Fibroblast of skin of abdomen (primary cell): ENCODE measurements at places on chromosomes 7 and 10.

- DNase-seq, result no peak
Measured at GRCh38 chr10:18456984-18457383, 194.4 kb downstream of the NSUN6 start.

- DNase-seq, result no peak
Measured at GRCh38 chr10:31151301-31151700, 119.6 kb upstream of the ZNF438 start.

DNA sequence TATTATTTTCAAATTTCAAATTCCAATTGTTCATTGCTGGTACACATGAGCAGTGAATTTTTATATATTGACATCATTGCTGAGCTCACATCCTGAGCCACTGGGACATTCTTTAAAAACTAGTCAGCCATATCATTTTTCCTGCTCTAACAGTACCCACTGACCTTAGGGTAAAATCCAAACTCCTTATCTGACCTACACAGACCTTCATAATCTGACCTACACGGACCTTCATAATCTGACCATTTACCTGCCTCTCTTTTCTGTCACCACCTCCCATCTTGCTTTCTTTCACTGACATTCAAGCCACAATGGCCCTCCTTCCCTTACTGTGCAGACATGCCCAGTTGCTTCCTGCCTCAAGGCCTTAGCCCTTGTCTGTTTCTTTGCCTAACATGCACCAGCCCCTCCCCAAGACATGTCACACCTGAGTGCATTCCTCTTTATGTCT, 16.1 kb upstream of the CUZD1 start:
- DNase-seq, result peak; percentile 61

GRCh38 chr7:47878662-47879061, 69.6 kb downstream of the PKD1L1 start:
- DNase-seq, result no peak

DNA sequence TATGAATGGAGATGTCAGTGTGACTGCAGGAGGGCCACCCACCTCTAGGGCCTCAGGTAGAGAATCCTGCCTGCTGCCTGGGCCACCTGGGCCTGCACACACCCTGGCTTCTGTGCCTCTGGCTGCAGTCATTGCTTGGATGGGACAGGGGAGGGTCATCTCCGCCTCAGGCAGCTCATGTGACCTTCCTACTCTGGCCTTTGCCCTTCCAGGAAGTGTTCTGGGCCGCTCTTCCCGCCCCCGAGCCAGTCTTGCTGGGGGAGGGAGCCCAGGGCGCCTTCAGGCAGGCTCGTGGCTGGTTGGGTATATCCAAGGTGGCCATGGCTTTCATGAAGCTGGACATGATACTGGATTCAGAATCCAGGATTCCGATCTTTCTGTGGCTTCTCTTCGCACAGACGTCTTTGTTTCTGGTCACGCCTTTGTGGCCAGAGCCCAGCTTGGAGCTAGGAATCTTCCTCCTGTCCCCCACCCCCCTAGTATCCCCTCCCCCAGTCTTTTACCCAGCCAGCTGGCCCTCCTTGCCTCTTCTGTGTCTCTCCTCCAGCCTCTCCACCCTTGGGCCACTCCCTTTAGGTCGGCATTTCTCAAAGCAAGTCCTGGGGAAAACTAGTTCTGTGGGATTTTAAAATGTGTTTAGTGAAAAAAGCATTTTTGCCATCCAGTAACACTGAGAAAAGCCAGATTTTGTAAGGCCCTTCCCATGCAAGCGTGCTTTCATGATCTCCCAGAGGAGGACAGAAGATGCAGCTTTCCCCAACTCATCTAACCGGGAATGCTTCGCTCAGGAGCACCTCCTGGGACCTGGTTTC, 119.6 kb downstream of the ZMIZ1 start:
- DNase-seq, result peak; percentile 17

- no peak for DNase-seq
Measured at GRCh38 chr7:40447345-40447744, 312.5 kb downstream of the SUGCT start.

DNA sequence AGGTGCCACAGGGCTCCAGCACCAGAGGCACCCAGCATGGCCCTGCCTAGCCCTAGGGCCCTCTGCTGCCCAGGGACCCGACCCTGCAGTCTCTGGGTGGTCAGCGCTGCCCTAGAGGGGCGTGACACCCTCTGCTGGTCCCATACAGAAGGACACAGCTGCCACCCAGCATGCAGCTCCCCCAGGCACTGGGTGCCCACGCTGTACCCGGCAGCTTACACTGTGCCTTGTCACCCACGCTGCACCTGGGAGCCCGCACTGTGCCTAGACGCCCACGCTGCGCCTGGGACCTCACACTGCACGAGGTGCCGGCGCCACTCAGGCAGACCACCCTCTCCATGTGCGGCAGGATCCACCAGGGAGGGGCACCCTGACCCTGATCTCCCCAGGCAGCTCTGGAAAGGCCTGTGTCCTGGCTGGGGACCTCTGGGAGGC, 55.2 kb downstream of the PWWP2B start:
- DNase-seq, result no peak

GRCh38 chr10:93115661-93116383, 42.1 kb downstream of the CYP26A1 start:
- DNase-seq, result peak; percentile 30

GRCh38 chr10:82319074-82319473, 444.1 kb downstream of the NRG3 start:
- DNase-seq, result no peak

GRCh38 chr10:110577056-110577455, 9.6 kb downstream of the SMC3 start:
- DNase-seq, result peak; percentile 55

- DNase-seq, result peak; percentile 51
Measured at GRCh38 chr7:41967156-41967555, 264.3 kb upstream of the INHBA start.

DNA sequence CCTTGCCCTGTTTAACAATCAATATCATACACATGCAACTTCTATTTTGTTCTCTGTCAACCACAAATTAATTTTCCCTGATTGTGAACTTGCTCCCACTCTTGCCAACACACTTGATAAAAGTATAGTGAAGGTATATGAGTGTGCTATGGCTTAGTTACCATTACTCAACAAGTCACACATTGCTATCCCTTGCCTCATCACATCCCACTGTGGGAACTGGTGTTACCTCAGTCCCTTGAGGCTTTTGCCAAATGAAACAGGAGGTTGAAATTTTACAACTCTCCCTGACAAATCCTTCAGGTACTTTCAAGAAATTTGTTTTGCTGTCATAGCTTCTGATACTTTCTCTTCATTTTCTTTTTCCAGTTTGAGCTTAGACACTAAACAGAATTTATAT, 472.5 kb upstream of the SEMA3D start:
- peak; percentile 20 for DNase-seq

- no peak for DNase-seq
Measured at GRCh38 chr10:13920031-13920430, 333.3 kb downstream of the PRPF18 start.

GRCh38 chr10:80126876-80127275, 5.7 kb upstream of the PLAC9 start:
- no peak for DNase-seq

- no peak for DNase-seq
Measured at GRCh38 chr7:153588586-153588985, 463.6 kb upstream of the DPP6 start.

DNA sequence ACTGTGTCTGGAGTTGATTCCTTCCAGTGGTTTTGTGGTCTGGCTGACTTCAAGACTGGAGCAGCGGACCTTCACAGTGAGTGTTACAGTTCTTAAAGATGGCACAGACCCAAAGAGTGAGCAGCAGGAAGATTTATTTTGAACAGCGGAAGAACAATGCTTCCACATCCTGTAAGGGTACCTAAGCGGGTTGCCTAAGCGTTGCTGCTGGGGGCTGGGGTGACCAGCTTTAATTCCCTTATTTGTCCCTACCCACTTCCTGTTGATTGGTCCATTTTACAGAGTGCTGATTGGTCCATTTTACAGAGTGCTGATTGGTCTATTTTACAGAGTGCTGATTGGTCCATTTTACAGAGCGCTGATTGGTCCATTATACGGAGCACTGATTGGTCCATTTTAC, 13.2 kb downstream of the AKR1B15 start:
- DNase-seq, result peak; percentile 91

- DNase-seq, result peak; percentile 36
Measured at GRCh38 chr7:76108540-76109233, 60.8 kb downstream of the MDH2 start.

DNA sequence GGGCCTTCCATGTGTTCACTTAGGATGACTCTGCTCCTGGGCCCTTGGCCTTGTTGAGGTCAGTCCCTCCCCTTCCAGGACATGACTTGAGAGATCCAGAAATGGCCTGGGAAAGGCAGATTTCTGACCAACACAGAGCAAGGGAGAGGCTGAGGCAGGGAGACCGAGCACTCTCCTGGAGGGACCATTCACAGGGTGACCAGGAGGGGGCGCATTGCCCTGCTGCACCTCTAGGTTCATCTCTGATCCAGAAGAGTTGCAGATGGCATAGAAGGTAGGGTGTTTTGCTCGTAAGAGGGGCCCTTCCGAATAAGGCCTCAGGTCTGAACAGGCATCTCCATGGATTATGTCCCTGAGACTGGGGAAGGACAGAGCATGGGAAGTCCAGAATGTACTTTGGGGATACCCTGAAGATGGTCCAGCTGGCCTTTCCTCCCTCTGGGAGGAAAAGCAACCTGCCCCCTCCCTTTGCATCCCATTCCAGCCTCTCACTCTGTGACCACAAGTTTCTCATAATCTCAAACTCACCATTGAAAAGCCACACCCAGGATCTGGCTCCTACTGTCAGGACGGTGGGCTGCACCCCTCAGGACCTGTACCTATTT, 6.6 kb downstream of the DMBT1 start:
- DNase-seq, result peak; percentile 1

DNA sequence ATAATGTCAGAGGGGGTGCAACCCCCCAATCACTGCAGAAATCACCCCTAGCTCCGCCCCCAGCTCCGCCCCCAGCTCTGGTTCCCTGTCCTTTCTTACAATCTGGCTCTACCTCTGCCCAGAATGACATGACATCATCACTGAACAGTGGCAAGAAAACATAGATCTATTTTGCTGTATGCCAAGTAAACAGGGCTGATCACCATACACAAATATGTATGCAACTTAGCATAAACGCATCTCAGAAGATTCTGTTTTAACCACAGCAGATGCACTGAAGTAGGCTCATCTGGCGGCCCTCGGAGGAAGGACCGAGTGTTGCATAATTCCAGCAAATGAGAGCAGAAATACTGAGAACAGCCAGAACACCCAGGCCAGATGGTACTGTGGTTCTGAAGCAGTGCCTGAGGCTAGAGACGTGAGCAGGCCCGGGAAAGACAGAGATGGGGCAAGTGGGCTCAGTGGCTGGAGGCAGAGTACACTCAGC, 293.3 kb upstream of the KLF14 start:
- DNase-seq, result peak; percentile 92

GRCh38 chr7:151012911-151013347, 11.4 kb downstream of the ATG9B start:
- DNase-seq, result peak; percentile 47

GRCh38 chr10:118746246-118746645, 8.5 kb downstream of the CACUL1 start:
- DNase-seq, result no peak

DNA sequence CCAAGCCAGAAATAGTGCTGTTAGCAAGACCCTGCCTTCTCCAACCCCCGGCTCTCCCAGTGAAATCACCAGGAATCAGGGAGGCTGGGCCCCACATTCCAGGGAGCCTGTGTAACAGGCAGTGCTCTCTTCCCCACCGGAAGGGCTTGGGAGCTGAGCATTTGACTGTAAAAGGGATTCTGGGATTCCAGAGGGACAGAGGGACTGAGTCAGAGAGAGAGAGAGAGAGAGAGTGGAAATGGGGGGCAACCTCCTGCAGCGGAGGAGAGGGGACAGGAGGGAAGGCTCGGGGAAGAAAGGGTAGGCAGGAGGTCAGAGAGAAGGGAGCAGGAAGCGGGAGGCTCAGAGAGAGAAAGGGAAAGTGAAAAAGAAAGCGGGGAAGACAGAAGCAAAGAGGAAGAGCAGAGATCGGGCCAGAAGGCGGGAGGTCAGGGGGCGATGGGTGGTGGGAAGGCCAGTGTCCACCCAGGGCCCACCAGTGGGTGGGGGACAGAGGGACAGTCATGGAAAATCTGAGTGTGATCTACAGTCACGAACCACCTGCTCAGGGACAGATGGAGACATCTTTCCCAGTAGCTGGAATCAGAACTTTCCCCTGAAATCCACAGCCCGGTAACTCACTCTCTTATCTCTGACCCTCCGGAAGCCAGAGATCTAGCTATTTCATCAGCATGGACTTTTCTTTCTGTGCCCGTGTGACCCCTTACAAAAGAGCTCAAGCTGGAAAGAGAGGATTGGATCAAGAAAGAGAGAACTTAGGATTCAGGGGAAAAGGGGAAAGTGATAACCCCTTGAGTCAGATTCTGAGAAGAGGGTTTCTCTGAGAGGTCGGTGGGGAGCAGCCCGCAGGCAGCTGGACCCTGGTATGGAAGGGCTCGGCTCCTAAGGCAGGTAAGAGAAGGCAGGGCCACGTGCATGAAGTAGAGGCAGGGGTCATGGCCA, 4.6 kb upstream of the SERPINE1 start:
- peak; percentile 99 for DNase-seq

DNA sequence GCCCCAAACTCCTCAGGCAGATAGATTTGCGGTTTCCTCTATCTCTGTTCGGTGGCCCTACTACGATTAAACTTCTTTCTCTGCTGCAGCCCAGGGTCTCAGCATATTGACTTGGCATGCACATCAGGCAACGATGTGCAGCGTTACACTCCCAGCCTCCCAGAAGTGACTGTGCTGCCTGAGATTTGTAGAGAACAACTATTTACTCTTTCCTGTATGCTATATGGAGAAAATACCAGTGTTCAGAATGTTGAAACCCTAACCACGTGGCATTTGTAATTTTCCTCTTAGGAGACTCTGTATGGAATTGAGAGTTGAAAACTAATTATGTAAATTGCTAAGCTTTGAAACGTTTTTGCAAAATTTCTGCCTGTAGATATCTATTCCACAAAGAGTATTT, 50.9 kb downstream of the GNAI1 start:
- DNase-seq, result peak; percentile 4

DNA sequence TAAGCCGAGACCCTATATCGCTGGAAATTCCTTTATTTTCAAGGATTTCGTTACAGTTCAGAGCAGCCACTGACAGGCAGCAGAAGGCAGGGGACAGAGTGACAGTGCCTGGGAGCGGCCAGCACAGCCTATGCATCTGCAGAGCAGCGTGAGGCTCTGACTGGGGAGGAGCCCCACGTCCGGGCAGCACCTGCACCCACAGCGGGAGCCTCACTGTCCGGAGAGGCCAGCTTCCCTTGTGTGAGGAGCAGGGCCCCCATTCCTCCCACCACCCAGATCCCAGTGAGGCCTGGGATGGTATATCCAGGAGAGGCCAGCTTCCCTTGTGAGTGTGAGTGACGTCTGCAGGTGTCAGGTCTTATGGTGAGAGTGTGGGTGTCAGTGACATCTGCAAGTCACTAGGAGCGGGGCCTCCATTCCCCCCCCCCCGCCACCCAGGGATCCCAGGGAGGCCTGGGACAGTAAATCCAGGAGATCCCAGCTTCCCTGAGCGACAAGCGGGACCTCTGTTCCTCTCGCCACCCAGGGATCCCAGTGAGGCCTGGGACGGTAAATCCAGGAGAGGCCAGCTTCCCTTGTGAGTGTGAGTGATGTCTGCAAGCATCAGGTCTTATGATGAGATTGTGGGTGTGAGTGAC, 259.1 kb downstream of the PTPRN2 start:
- DNase-seq, result no peak
